ENCODE measurements at places on chromosomes 11 and 22.
A peak's percentile ranks its signal among the peaks of the same experiment; 100 is the strongest.

- DNase-seq = peak; percentile 85
These were observed 11.4 kb downstream of the BCL9L start for GRCh38 chr11:118914178-118914918.

DNA sequence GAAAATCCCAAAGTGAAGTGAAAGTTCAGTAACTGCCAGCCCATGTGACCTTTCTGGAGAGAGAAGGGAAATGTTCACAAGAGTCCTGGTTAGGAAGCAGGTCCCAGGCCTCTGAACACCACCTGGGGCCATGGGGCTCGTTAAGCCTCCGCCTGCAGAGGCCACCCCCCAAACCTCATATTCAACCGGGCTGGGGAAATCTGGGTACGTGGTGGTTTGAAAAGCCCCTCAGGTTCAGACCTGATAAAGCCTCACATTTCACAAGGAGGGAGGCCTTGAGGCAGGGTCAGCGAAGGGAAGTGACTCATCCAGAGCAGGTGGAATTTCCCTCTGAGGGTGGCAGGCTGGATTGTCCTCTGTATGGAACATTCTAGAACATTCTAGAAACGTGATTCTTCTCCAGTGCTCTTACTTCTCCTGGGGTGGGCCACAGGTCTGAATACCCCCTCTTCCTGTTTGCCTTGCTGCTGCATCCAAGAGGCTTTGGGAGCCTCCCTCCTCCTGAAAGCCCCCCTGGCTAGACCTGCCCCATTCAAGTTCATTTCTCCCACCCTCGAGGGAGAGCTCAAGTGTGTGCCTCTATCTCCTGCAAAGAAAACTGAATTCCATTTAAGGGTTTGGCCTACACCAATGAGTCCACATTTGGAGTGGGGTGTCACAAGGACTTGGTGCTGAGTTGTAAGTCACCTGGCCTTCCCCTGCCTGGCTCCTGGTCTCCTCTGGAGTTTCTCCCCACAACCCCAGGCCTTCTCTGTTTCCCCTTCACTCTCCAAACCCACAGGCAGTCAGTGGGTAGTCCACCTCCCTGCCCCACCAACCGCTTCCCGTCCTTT lies 6.3 kb downstream of the FXYD2 start:
- no peak for DNase-seq

GRCh38 chr11:44963136-44963535 lies 12.5 kb upstream of the TP53I11 start:
- DNase-seq = no peak

GRCh38 chr11:28860893-28861292 lies 752.7 kb downstream of the METTL15 start:
- DNase-seq = no peak

DNA sequence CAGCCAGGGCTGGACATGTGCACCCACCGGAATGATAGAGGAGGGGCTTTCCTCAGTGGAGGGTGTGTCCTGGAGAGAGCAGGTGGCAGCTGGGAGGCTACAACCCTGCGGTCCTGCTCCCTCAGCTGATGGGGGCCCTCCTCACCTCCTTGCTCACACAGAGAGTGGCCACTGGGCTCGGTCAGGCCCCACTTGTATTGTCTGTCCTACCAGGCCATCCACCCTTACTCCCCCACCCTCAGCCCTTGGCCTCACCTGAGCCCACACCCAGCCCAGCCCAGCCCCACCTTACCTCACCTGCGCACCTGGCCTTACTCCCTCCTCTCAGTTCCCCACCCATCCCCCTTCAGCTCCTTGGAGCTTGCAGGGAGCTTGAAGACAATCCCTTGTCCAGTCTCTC lies 3.1 kb downstream of the TRPM5 start:
- DNase-seq = no peak

- DNase-seq = no peak
These were observed 798.2 kb downstream of the CNTN5 start for GRCh38 chr11:99818991-99819390.

DNA sequence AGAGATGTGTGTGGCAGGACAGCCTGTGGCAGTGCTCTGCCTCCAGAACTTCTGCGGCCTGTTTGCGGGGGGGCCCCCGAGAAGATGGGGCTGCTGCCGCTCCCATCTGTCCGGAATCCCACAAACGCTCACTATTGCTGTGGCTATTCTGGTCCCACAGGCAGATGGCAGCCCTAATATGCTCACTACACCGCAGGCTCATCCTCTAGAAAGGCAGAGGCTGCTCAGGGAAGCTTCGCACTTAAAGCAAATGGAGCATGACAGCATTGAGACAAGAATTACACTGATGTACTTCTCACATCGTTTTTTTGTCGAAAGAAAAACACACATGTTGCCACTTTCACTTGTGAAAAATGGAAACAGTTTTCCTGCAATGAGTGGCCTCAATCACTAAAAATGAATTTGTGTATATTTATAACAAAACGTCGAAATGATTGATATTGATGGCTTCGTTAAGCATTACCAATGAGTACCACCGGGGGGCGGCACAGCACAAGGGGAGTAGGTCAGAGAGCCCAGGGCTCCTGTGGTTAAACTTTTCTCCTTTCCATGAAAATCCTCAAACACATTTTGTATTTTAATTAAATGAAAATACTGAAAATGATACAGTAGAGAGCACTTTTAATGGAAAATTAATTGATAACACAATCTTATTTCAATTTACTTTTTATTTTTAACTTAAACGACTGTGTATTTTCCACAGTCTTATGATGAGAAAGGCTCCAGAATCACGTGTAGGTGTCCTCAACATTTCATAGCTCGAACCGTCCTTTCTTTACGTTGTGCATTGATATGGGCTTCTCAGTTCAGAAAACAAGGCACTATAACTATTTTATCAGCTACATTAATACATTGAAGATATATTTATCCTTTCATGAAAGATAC lies 69.1 kb downstream of the CTTN start:
- peak; percentile 5 for DNase-seq

DNA sequence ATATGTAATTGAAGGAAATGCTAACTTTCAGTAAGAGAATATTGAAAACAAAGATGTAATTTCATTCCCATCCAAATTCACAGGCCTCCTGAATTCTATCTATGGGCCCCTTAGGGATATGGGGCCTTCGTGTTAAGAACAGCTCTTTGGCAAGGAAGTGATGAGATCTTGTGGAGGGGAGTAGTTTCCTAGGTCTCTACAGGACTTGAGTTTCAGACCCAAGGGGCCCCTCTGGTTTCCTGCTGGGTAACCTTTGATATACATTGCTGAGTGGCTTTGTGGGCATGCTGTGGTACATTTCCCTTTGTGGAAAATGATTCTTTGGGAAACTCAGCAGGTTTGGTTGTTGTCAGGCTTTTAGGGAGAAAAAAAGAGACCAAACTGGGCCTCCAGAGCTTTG lies 6.2 kb downstream of the STIM1 start:
- DNase-seq = no peak

Data from T-cell (primary cell).